Activated CD8-positive, alpha-beta memory T cell treated with anti-CD3 and anti-CD28 coated beads, Interleukin-2, amount 10 ng/mL, durations not matched to agents 7 days and 5 days (primary cell): ENCODE measurements at places on chromosomes 7 and 10. TPM values are rescaled to one million over a fixed set of nuclear protein-coding genes. Genes with fewer than 3 reads are reported as not detected.
A peak's percentile ranks its signal among the peaks of the same experiment; 100 is the strongest.

ANKRD2 gene
- total RNA-seq: 0.26 TPM

DNA sequence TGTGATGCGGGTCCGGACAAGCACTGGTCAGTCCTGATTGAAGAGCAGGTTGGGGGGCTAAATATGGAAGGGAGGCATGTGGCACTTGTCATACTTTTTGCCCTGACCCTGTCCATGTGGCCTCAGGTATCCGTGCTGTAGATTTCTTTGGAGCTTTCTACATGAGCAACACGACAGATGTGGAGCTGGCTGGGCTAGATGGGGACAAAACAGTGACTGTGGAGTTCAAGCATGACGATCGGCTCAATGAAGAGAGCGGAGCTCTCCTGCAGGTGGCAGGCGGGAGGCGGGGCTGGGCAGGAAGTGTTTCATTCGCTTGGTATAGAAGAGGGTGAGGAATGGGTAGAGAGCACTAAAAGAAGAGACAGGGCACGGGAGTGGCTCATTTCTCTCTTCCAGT is 13.0 kb upstream of the CHCHD1 start:
- peak overlapping the region; percentile 77 for H3K27ac ChIP-seq
- DNase-seq: peak; percentile 68
- H3K36me3 ChIP-seq: peaks cover 70% of the 10 kb centered on the region
- H3K4me3 ChIP-seq: no peak overlapping the region
- no peaks in the 10 kb centered on the region for H3K27me3 ChIP-seq

GRCh38 chr7:55308186-55308929 is 56.8 kb upstream of the LANCL2 start:
- no peak for DNase-seq
- peaks cover 75% of the 10 kb centered on the region for H3K27me3 ChIP-seq
- H3K4me3 ChIP-seq: no peak overlapping the region

GRCh38 chr10:112382515-112383235 is 8.8 kb downstream of the ACSL5 start:
- no peak overlapping the region for H3K27ac ChIP-seq
- no peak for DNase-seq
- H3K4me1 ChIP-seq: peaks cover 49% of the 10 kb centered on the region
- H3K36me3 ChIP-seq: peaks cover 46% of the 10 kb centered on the region

- H3K27ac ChIP-seq: no peak overlapping the region
- H3K4me1 ChIP-seq: no peaks in the 10 kb centered on the region
These were observed 163.8 kb upstream of the NPVF start for GRCh38 chr7:25391961-25392587.
